ENCODE measurements at places on chromosomes 1 and 21. TPM values are rescaled to one million over a fixed set of nuclear protein-coding genes. Genes with fewer than 3 reads are reported as not detected.

DNA sequence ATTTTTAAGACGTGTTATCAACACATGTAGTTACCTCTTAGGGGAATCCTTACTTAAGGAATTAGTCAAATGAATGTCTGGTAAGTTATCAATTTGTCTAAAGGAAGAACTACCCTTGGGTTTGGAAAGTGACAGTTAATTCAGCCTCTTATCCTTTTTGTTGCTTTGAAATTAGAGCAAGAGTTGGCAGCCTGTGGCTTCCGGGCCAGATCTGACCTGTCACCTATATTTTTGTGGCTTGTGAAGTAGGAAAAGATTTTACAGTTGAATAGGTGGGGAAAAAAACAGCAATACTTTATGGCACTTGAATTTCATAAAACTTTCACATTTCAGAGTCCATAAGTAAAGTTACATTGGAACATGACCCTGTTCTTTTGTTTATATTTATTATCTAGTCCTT lies 5.5 kb downstream of the MRPS6 start:
- no peak for DNase-seq

- DNase-seq, result no peak
Observed at GRCh38 chr1:161044908-161045735, 655 bp downstream of the USF1 start.

DNA sequence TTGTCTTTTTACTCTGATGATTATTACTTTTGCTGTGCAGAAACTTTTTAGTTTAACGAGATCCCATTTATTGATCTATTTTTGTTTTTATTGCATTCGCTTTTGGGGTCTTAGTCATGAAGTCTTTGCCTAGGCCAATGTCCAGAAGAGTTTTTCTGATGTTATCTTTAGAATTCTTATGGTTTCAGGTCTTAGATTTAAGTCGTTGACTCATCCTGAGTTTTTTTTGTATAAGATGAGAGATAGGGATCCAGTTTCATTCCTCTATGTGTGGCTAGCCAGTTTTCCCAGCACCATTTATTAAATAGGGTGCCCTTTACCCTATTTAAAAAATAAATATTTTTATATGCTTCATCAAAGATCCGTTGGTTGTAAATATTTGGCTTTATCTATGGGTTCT lies 13.2 kb downstream of the MAN1C1 start:
- DNase-seq, result no peak

DNA sequence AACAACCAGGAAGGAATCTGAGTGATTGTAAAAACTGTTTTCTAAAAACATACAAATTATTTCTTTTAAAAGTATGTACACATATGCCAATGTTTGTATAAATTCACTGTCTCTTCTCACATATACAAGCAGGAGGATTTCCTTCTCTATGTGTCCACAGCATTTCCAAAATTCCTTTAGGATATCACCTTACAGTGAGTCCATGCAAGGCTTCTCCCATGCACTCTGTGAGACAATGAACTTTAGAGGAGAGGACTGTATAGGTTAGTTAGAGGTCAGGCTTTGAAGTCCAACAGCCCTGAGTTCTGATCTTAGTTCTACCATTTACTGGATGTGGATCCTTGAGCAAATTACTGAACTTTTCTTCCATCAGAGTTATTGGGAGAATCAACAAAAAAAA lies 34.1 kb upstream of the USH2A start:
- DNase-seq, result no peak

OPTC gene
- total RNA-seq, result not detected

LIN28A gene
- total RNA-seq, result not detected

IGSF9 gene
- total RNA-seq, result not detected

FAM110D gene
- not detected for total RNA-seq

PLEKHG5 gene
- 33.0 TPM for total RNA-seq

NBL1 gene
- 561 TPM for total RNA-seq
